ENCODE measurements at places on chromosomes 2 and 18. TPM values are rescaled to one million over a fixed set of nuclear protein-coding genes. Genes with fewer than 3 reads are reported as not detected.

GRCh38 chr2:2640371-2640770, 309.3 kb upstream of the MYT1L start:
- no peak for DNase-seq

DNA sequence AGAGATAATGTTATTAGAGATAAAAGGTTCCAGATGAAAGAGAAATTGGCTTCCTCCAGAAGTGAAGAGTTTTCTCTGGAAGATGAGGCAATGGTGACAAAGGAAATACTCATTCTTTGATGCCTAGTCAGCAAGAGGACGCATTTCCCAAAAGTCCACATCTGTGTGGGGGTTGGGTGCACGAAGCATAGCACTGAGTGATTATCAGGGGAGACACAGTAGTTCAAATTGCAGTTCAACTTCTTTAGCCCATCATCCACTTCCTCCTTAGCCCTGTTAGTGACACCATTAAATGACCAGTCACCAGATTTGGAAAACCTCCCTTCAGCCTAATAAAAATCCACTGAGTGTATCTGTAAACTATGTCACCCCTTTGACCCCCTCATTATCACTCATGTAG, 80.9 kb upstream of the PHLPP1 start:
- DNase-seq = peak; percentile 72

GRCh38 chr2:27221166-27221565, 4.0 kb downstream of the CAD start:
- no peak for DNase-seq

DNA sequence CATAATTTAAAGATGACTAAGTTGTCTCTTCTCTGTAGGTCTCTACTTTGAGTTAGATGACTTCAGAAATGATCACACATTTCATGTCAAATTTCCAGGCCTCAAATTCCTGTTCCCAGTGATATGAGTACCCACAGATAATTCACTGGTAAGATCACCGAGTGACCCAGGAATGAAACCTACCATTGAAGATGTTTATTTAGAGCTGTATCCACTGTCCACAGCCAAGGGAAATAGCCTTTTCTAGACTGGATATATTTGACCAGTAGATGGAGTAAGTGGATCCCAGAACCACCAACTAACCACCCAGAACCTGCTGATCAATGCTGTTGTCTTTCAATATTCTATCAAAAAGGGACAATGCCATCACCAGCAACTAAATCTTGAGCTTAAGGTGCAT, 238.8 kb downstream of the SLC8A1 start:
- peak; percentile 34 for DNase-seq

DNA sequence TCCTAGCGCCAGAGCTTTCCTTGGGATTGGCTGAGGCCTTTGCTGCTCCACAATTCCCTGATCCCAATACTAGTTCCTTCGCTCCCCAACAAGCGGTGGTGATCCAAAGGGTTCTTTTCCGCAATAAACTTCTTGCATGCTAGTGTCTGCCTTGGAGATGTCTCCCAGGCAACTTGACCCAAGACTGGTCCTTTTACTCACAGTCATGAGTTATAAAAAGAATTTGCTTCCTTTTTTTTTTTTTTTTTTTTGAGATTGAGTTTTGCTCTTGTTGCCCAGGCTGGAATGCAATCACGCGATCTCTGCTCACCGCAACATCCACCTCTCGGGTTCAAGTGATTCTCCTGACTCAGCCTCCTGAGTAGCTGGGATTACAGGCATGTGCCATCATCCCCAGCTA, 89.8 kb upstream of the SP3 start:
- DNase-seq = no peak

GRCh38 chr2:176665086-176665485, 395.8 kb downstream of the MTX2 start:
- no peak for DNase-seq

- no peak for DNase-seq
Observed at GRCh38 chr18:79388043-79388442, 7.7 kb upstream of the NFATC1 start.

DNA sequence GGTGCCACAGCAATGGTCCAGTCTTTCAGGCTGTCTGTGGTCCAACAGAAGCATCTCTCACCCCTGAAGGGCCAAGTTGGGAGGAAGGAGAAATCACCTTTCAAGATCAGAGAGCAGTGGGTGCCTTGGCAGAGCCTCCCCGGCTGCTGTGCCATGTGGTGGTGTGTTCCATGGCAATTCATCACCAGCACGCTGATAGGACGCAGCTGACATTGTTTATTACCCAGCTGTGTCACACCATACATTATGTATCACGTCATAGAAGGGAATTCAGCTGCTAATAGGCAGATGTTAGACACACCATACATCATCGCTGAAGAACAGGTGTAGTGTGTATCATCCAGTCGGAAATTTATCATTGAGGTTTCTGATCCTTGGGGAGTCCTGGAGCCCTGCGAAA, 29.6 kb upstream of the RPL31 start:
- DNase-seq = no peak

GRCh38 chr2:126444512-126444911, 211.4 kb upstream of the GYPC start:
- DNase-seq = no peak

- DNase-seq = peak; percentile 66
Observed at GRCh38 chr2:169038338-169038757, 7.2 kb upstream of the ABCB11 start.

GRCh38 chr2:172613615-172614231, 57.8 kb downstream of the PDK1 start:
- no peak for DNase-seq

- peak; percentile 82 for DNase-seq
Observed at GRCh38 chr2:37781028-37781427, 109.6 kb upstream of the CDC42EP3 start.

DNA sequence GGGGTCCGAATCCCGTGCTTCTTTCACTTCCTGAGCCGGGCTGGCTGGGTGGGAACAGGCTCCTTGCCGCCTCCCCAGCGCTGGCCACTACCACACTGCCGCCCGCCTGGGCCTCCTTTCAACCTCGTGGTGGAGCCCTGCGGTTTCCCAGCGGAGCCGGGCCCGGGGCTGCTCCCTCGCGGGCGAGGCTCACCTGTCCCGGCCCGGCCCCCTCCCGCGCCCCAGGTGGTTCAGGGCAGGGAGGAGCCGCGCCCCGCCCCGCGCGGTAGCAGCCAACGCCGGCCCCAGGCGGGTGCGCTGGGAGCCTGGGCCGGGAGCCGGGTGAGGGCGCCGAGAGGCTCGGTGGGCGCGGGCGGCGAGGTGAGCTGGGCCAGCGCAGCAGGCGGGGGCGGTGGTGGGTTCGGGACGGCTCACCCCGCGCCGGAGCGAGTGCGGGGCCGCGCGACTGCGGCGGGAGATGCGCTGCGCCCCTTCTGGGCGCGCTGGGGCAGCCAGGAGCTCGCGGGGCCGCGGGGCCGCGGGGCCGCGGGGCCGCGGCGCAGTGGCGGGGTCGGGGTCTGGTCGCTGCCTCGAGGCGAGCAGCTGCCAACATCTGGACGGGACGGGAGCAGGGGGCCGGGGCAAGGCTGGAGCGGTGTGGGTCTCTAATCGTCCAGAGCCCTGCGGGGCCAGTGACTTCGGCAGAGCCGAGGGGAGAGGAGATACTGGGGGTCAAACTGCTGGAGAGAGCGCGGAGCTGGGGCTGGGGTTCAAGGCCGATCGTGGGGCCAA, at the start of gene LYPD6B:
Gene LYPD6B (plus strand): TSS at position 258 of the 771 bp plus-strand sequence. CDS start 92,250 bp downstream, outside the sequence.
- peak; percentile 40 for DNase-seq

GRCh38 chr18:36128907-36129299, 237 bp downstream of the SLC39A6 start:
- DNase-seq = no peak

GRCh38 chr2:9808334-9809063, 34.8 kb upstream of the TAF1B start:
- no peak for DNase-seq

GRCh38 chr18:402129-402528, 98.4 kb downstream of the COLEC12 start:
- DNase-seq = no peak

DNA sequence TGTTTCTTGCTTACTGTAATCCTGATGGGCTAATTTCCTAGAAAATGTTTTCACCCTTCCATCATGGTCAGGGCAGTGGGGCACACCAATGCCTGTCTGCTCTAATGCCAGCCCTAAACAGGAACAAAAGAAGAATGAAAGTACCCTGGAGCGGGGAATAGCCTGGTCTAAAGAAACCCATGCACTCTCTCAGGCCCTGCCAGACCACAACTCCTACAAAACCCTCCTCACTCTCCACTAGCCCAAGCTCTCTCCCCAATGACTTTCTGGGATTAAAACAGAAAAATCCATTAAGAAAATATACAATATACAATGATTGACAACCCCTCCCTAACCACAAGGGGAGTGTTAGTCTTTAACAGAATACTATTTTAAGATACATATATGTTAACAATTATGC, 67.6 kb downstream of the AAK1 start:
- DNase-seq = no peak

DNA sequence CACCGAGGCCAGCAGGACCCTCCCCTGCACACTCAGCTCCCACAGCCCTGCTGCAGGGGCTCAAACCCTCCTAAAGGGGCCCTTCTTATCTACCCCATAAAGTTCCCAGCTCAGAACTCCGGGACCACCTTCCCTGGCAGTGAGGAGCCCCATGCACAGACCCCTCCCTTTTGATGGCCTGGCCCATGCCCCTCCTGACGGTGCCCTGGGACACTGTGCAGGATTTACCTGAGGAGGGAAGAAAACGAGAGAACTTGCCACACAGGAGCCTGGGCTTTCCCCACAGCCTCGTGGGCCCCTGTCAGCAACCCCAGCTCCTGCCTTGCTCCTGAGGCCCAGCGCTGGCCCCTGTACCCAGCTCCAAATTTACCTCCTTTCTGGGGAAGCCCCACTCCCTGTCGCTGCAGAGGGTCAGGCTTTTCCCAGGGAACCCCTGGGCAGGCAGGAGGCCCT, 206.3 kb upstream of the SALL3 start:
- DNase-seq = no peak

C2orf66 gene
- not detected for total RNA-seq

ERMN gene
- total RNA-seq = 0.17 TPM

KCNG3 gene
- 0.02 TPM for total RNA-seq

HOXD12 gene
- total RNA-seq = 0.12 TPM

STK17B gene
- 11.8 TPM for total RNA-seq
